ENCODE measurements at places on chromosomes 16 and 17.
A peak's percentile ranks its signal among the peaks of the same experiment; 100 is the strongest.

DNA sequence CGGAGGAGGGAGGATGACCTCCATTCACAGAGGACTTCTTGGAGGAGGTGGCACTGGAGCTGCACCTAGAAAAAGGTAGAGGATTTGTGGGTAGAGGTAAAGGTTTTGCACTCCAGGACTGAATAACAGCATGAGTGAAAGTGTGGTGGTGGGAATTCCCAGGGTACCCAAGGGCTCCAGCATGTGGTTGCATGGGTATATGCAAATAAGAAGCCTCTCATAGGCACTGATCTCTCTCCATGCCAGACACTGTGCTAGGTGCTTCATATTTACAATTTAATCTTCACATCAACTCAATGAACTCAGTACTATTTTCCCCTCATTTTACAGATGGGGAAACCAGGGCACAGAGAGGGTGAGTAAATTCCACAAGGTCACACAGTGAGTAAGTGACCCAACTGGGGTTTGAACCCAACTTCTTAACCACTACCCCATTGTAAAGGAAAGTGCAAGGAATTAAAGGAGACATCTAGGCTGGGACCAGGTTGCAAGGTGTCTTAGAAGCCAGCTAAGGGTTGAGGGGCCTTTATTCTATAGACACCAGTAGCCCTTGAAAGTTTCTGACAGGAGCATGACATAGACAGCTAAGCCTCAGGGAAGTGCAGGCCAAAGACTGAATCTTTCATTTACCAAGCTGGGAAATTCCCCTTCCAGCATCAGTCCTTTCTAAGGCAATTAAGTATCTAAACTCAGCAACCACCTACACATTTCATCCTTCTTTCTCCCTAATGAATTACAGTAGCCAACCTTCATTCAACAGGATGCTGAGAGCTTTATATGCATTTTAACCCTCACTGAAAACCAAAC is 21.3 kb downstream of the SCNN1B start:
- DNase-seq = no peak

DNA sequence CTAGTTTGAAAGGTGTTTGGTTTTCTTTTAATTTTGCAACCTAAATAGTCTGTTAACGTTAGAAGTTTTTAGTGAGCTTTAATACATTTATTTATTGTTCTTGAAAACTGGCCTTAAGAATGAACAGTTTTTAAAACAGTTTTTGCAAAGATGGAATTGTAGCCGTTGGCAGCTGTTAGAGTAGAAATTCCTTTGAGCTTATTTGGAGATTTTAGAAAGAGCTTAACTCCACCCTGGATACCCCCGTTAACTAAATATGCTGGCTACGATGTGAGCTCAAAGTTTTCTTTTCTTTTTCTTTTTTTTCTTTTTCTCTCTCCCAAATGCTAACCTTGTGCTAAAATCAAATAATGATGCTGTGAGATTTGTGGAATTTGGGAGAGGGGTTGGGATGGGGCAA is 75.2 kb downstream of the COX10 start:
- DNase-seq = no peak

- peak; percentile 66 for DNase-seq
These were observed 11.2 kb downstream of the PIEZO1 start for GRCh38 chr16:88773812-88774291.

GRCh38 chr17:64615028-64615677 is 47.0 kb downstream of the SMURF2 start:
- no peak for DNase-seq

DNA sequence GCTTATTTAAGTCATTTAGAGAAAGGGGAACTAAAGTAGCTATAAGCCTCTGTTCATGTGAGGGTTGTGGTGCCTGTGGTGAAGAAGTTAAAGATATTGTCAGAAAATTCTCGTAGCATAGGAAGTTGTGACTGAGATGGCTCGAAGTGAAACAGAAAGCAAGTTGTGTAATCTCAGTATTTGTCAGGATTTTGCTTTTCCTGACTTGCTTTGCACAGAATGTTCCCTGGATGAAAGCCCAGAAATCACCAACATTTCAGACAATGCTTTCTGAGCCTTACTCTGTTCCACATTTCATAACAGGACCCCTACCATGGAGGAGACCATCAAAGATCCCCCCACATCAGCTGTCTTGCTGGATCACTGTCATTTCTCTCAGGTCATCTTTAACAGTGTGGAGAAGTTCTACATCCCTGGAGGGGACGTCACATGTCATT is 10.6 kb downstream of the CALCOCO2 start:
- DNase-seq = peak; percentile 55

DNA sequence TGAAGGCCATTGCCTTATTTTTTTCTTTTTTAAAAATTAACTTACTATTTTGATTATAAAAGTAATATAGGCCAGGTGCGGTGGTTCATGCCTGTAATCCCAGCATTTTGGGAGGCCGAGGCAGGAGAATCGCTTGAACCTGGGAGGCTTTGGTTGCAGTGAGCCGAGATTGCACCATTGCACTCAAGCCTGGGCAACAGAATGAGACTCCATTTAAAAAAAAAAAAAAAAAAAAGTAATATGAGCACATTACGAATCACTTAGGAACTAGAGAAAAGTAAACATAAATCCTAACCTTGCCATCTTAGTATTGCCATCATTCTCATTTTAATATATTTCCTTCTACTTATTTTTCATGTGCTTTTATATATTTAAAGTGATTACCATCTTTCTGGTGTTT is 12.9 kb upstream of the TACO1 start:
- no peak for DNase-seq

DNA sequence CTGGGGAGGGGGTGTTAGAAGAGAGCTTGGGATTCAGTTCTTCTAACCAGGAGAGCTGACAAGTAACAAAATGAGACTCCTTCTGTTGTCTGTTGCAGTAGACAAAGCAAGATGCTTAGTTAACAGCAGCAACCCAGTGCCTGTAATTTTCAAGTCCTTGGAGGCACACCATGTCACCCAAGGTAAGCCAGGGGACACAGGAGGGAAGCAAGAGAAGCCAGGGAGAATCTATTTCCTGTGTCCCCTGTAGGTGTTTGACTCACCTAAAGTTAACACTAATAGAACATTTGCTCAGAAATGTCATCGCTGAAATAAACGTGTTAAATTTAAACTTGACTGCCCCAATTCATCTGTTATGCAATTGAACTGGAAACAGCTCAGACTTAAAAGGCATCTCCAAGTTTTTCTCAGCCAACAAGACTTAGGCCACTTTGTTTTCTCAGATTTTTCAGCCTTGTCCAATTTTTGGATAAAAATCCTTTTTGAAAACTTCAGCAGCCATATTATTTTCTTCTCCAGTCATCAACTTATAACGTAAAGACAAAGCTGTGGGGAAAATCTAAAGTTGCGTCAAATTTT is 257.6 kb downstream of the CDH13 start:
- DNase-seq = no peak

GRCh38 chr17:27996202-27997043 is 46.1 kb upstream of the NLK start:
- no peak for DNase-seq

GRCh38 chr16:27730661-27731210 is 180.8 kb downstream of the KATNIP start:
- no peak for DNase-seq

- no peak for DNase-seq
These were observed at the start of gene SDR42E2 for GRCh38 chr16:22161999-22162655. TSS of gene SDR42E2 (plus strand) at chr16:22162506. CDS start at chr16:22165583, 3,077 bp downstream.

DNA sequence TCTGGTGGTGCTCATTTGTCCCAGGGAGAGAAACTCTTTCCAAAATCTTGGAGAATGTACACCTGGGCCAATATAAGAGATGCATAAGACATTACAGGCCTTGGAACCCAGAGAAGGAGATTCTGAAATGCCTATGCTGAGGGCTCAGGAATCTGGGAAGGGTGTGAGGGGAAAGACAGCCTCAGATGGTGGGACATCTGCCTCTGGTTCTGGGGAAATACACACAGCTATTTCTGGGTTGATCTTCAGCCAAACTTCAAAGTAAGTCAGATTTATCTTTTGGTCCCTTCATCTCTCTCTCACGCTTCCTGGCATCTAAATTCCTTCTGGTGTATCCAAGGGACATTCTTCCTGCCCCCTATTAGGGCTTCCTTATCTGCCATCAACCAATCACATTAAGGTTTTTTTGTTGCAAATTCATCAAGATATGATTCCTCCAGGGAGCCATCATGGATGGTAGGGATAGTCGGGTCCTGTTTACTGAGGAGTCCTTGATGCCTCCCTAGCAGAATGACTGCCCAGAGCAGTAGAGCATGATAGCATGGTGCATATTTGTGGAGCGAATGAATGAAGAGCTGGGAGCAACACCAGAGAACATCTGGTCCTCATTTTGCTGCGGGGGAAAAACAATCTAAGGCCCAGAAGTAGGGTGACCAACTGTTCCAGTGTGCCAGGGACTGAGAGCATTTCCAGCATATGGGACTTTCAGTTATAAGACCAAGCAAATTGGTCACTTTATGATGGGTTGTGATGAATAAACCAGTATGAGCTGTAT is 35.7 kb upstream of the DYNLL2 start:
- no peak for DNase-seq

- no peak for DNase-seq
These were observed 43.9 kb upstream of the ZCCHC14 start for GRCh38 chr16:87536795-87537142.

- DNase-seq = no peak
These were observed 2.9 kb downstream of the PPM1D start for GRCh38 chr17:60602871-60603270.

DNA sequence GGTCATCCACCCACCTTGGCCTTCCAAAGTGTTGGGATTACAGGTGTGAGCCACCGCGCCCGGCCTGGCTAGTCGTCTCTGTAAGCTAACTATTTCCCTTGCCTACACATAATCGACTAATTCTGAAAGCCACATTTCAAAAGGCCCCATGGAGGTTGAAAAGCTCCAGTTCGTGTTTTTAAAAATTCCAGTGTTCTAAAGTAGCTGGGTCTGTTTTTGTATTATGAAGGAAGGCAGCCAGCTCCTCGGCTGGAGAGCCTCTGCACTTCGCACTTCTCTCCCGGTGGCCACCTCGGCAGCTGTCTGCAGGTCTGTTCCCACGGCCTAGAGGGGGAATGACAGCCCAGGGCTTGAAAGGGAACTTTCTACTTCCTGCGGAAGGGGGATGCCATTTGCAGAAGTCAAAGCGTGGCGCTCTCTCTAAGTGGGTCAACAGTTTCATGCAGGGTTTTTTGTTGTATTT is 16.9 kb downstream of the HASPIN start:
- DNase-seq = no peak

DNA sequence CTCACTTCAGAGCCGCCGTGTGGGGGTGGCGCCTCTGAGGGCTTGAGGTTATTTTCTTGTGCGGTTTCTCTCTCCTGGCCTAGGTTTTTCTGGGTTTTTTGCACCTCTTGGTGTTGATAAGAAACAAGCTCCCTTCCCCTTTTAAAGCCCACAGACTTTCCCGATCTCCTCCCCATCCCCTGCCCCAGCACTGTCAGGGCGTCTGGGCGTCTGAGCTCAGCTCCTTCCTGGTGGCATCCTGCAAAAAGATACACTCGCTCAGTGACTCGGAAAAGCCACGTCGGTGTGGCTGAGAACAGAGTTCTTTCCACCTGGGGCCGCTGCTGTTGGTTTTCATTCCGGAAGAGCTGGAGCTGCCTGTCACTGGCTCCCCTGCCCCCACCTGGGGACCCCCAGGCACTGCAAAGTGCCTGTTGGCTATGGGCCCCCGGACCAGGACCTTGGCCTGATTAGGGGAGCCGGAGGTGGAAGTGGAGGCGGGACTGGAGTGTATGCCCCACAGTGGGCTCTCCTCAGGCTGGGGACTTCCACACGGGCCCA is 14.5 kb downstream of the BAIAP2 start:
- no peak for DNase-seq

DNA sequence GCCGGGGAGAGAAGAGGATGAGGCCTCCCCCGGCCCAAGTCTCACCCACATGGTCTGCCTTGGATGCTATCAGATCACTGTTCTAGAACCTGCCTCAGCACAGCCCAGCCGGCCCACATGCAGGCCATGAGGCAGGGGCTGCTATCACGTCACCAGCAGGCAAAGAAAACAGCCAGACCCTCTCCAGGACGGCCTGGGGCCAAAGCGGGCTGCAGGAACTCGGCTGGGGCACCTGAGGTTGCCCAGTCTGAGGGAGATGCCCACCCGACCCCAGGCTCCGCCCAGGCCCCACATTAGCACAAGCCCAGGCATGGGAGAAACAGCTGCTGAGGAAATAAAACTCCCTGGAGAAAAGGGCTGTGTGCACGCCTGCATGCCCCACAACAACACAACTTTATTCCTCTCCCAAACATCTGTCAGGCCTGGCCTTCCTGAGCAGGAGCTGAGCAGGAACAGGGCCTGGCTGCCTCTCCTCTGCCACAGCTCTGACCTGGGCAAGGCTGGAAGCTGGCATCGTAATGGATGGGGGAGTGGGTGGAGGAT is 6.7 kb upstream of the SMIM5 start:
- DNase-seq = no peak

- no peak for DNase-seq
These were observed 340.7 kb downstream of the SNX29 start for GRCh38 chr16:12317121-12317810.

- no peak for DNase-seq
These were observed 11.3 kb downstream of the CACNG4 start for GRCh38 chr17:66975614-66976378.

DNA sequence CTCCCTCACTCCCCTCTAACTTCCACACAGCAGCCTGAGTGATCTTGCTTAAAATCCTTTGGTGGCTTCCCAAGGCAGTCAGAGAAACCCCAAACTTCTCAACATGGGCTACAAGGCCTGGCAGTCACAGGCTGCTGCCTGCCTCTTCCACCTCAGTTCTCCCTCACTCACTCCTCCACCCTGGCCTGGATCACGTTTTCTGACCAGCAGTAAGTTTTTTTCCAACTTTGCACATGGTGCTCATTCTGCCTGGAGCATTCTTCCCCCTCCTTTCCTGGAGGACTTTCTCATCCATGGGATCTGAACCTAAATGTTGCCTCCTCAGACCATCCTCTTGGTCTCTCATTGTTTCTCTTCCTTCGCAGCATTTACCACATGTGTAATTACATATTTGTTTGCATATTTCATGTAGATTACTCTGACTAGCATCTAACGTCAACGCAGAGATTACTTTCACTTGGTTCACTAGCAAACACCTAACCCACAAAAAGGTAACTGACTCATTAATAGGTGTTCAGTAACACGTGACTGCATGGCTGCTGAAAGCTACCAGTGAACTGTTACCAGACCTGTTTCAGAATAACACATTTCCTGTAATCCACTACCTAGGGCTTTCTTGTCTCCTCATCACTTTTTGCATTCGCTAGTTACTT is 17.1 kb downstream of the GNA13 start:
- no peak for DNase-seq

- no peak for DNase-seq
These were observed 1.1 kb downstream of the CREBBP start for GRCh38 chr16:3879258-3879886.

GRCh38 chr17:61048376-61049106 is 351.1 kb upstream of the TBX2 start:
- no peak for DNase-seq

- no peak for DNase-seq
These were observed 20.4 kb upstream of the SCIMP start for GRCh38 chr17:5254903-5255521.

DNA sequence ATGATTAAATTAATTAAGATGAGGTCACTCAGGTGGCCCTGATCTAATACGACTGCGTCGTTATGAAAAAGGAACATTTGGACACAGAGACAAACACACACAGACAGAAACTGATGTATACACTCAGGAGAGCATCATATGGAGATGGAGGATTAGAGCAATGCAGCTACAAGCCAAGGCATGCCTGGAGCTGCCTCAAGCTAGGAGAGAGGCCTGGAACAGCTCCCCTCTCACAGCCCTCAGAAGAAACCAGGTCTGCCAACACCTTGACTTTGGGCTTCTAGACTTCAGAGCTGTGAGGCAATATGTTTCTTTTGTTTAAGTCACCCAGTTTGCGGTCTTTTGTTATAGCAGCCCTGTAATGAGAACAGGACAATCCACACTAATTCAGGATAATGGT is 318.9 kb downstream of the HS3ST3B1 start:
- DNase-seq = no peak

- DNase-seq = no peak
These were observed 266.3 kb downstream of the FOXL1 start for GRCh38 chr16:86844695-86845094.

Data from GM04504 (cell line).